ENCODE measurements at places on chromosomes 2 and 18.

- no peak for DNase-seq
Measured at GRCh38 chr2:166184789-166185188, 57.0 kb upstream of the SCN1A start.

GRCh38 chr2:207251573-207252192 is 85.9 kb upstream of the KLF7 start:
- no peak for DNase-seq

- peak; percentile 55 for DNase-seq
Measured at GRCh38 chr2:25844089-25844488, 34.2 kb downstream of the ASXL2 start.

GRCh38 chr2:45047301-45047700 is 38.0 kb upstream of the SIX2 start:
- DNase-seq, result no peak

DNA sequence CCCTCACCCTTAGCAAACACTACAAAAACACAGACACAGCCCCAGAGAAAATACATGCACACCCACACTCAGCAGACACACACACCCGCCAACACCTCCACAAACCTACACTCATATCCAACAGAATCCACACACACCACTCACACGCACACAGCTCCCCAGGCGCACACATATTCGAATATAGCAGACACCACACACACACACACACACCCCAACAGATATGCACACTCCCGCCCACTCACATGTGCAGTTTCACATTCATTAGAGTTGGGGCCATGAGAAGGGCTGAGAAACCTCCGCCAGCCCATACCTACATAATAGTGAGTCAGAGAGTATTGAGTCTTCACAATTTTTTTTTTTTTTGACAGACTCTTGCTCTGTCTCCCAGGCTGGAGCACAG is 29.4 kb upstream of the NOTO start:
- DNase-seq, result no peak

DNA sequence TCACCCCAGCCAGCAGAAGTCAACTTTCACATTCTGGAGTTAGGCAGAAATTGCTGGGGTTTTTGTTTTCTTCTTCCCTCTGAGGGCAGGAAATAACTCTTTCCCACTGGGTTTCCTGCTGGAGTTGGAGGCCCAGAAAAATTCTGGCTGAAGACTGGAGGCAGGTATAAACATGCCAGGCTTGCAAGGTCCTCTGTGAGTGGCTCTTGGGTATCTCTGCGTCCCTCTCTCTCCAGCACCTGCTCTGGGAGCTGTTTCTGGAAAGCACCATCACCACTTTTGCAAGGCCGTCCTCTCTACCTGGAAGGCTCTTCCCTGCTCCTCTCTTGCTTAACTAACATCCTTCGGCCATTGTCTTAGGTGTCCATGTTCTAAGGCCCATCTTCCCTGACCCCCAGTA is 91.0 kb downstream of the MCFD2 start:
- DNase-seq, result no peak

GRCh38 chr2:71477231-71477691 is 23.9 kb downstream of the DYSF start:
- no peak for DNase-seq

DNA sequence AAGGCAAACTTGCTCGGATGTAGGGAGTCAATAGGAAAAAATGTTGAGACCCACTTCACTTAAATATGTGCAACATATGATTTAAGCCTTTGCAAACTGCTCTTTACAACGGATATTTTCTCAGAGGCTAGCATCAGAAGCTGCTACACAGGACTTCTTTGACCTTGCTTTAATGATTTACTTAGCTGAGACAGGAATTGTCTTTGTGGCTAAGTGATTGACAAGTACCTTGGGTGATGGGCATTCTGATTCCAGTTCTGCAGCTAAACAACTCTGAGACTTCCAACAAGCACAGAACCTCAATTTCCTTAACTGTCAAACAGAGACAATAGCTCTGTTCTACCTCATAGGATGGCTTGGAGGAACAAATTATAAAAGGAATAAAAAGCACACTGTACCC is 150.2 kb downstream of the NCKAP5 start:
- peak; percentile 32 for DNase-seq
